Ovary (tissue), 10 donors: ENCODE measurements at places on chromosomes 4 and X.

DNA sequence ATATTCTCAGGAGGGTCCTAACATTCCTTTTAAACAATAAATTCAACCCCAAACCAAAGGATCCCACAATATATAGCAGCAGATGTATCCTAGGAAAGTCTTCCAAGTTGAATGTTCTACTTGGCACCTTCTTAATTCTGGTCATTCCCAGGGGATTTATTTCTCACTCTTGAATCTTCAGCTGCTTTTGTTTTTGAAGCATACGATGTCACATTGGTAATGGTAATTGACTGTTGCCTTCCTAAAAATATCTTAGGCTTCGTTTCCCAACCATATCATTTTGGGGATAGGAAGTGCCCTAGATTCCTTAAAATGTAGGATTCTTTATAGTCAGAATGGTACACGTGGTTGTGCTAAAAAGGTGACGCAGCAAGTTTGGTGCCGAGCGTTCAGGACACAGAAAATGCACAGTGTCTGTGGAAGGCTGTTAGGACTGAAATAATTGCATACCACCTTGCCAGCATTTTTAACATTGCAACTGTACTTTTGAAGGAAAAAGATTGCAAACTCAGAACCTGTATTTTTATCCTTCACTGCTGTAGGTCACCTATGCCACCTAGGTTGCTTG is 8.1 kb downstream of the SNX25 start:
- DNase-seq = no peak

- no peak for DNase-seq
These were observed 41.4 kb upstream of the USP9X start for GRCh38 chrX:41043674-41044345.

- no peak for DNase-seq
These were observed 289.8 kb downstream of the ARHGAP10 start for GRCh38 chr4:148021686-148022085.

DNA sequence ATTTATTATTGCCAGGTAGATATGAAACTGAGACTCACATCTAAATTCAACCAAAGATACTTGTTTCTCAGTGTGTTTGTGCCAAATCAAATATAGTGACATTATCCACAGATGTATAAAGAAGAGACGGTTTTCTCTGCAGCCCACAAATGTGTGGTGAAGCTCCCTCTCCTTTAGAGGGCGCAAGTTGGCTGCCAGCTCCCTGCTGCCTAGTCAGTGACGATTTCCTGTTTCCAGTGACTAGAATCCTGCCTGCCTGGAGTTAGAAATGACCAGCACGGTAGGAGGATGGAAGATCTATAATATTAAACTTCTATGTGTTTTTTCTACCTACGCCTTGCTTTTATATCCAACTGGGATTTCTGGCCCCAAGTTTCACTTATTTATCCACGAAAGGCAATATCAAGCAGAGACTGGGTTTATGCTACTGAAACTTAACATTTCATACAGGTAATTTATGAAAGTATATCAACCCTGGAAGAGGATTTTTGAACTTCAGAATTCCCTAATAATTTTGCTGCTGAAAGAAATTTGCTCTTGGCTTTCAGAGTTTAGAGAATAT is 1793.7 kb upstream of the TENM3 start:
- no peak for DNase-seq

DNA sequence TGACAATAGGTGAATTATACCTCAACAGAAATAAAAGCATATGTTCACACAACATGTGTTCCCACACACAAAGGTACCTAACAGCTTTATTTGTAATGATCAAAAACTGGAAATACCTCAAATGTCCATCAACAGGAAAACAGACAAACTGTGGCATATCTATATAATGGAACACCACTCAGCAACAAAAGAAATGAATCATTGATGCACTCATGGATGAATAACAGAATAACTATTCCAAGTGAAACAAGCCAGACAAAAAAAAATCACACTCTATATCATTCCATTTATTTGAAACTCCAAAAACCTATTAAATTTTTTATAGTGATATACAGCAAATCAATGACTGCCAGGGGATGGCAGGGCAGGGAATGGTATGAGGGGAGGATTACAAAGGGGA is 148.1 kb downstream of the PLS3 start:
- DNase-seq = no peak

DNA sequence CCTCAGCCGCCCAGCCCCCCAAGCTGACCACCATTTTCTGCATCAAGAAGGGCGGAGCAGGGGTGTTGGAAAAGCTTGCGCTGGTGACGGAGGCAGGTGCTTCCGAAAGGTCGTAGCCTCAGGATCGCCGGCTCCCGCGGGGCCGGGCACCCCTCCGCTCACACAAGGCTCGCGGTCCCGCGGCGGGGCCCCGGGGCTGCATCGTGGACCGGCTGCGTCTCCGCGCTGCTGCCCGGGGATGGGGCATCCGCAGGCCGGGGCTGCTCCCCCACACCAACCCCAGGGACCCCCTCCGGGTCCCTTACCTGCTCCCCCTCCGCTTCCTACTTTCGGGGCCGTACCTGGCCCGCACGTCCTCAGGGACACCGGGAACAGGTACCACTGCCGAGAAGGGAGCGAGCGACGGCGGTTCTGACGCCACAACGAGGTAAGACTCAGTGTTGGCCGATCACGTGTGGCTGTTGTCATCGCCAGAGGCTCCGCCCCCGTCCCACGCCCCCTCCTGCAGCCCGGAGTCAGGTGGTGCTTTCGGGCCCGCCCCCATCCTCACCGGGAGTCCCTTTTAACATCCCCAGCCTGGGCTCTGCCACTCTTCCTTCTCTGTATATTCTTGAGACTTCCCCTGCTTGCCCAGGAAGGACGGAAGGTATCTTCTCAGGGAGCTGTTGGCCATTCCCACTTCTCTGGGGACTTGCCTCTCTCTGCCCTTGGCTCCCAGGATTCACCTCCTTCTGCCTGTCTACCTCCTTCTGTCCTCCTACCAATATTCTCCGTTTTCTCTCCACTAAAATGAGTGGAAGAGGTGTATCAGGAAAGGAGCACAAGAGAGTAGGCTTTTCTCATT is at the start of gene BEX2:
BEX2 (minus strand) TSS at position 436 of the 844 bp plus-strand sequence. CDS start 1,014 bp downstream, outside the sequence.
- DNase-seq = peak; percentile 85

- no peak for DNase-seq
These were observed 270.3 kb downstream of the DTHD1 start for GRCh38 chr4:36551697-36552214.

DNA sequence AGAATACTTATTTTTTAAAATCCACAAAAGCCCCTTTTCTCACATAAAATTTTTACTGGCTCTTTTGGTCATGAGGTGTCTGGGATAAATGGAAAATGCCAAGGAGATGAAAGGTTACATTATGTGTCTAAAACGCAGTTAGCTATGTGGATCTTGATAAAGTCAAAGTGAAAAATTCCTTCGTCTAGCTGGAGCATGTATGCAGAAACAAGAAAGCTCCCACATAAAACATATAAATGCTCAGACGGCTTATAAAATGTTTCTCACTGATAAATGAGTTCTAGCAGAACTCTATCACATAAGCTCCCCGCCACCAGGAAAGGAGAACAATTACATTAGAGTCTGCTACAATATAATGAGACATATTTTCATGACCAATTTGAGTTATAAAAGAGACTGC is 83.8 kb downstream of the TBC1D9 start:
- DNase-seq = no peak

- DNase-seq = no peak
These were observed 11.1 kb downstream of the GLOD5 start for GRCh38 chrX:48772602-48773001.

DNA sequence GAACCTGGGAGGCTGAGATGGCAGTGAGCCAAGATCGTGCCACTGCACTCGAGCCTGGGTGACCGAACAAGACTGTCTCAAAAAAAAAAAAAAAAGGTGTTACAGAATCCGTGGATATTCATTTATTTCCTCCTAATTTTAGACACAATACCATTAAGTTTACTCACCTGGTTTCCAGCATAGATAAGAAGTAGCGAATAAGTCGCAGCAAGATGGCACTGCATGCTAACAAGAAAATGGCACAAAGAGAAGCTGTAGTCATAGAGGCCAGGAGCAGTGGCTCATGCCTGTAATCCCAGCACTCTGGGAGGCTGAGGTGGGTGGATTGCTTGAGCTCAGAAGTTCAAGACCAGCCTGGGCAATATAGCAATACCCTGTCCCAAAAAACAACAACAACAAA is 17.0 kb upstream of the MOB1B start:
- no peak for DNase-seq

- no peak for DNase-seq
These were observed 19.1 kb upstream of the KIAA0232 start for GRCh38 chr4:6763330-6763851.

- no peak for DNase-seq
These were observed 94.4 kb upstream of the TRPC3 start for GRCh38 chr4:122046255-122046654.

GRCh38 chrX:49053223-49054072 is 5.4 kb upstream of the CCDC120 start:
- peak; percentile 83 for DNase-seq

DNA sequence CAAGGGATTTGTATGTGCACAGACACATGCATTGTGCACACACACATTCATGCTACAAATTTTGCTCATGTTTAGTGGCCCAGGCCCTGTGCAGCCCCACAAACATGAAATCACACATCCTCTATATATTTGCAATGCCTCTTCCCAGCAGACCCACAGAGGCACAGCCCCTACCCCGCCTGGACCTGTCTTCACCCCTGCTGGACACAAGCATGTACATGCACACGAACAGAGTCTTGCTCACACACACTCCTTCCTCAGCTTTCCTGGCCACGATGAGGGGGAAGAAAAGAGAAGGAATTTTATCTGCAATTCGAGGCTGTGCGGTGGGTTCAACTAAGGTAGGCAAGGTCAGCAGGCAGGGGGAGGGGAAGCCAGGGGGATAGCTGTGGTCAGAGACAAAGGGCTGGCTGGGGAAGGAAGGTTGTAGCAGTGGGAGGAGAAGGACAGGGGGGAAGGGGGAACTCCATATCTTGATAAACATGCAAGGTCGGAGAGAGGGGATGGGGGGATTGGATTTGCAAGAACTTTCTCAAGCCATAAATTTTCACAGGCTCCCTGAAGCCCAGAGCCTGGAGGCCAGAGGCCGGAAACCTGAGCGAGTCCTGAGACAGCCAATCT is 156.4 kb downstream of the EFNB1 start:
- DNase-seq = no peak

- no peak for DNase-seq
These were observed 754.8 kb downstream of the RAB28 start for GRCh38 chr4:12729384-12729783.

GRCh38 chr4:100566396-100566795 is 48.6 kb upstream of the EMCN start:
- DNase-seq = no peak

DNA sequence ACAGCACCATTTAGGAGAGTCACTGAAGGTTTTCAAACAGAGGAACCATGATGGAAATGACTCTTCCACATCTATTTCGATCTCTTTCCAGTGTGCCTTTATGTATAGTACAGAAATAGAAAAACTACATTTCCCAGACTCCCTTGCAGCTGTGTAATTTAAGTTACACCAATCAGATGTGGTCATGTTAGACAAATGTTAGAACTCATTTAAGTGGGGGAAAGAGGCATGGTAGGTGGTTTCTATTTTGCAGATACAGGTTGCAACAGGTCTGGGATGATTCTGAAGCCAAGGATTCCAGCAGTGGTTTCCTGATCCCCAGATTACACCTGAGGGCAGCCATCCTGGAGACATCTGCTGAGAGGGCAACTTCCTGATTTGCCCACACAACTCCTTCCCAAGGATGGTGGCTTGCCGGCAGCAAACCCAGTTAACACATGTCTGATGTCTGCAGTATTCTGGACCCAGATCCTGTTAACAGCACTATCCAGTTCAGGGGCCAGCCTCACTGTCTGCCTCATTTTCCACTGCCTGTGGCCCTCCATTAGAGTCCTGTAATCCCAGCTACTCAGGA is 38.7 kb upstream of the PDK3 start:
- no peak for DNase-seq

DNA sequence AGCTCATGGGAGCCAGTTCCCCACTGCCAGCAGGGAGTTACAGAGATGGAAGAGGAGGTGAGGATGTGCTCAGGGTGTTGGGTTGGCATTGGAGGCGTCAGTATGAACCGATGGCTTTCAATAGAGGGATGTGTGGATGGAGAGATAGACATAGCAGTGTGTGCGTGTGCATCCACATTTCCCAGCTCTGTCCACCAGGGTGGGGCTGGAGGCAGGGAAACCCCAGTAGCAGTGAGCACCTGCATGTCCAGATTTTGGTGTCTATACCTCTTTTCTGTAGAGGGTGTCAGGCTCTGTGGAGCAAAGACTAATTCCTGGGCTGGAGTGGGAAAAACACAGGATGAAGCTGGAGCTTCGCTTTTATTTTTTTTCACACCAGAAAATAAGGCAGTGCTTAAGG is 37.2 kb upstream of the HGFAC start:
- no peak for DNase-seq

GRCh38 chr4:137626942-137627738 is 94.8 kb upstream of the PCDH18 start:
- DNase-seq = no peak

DNA sequence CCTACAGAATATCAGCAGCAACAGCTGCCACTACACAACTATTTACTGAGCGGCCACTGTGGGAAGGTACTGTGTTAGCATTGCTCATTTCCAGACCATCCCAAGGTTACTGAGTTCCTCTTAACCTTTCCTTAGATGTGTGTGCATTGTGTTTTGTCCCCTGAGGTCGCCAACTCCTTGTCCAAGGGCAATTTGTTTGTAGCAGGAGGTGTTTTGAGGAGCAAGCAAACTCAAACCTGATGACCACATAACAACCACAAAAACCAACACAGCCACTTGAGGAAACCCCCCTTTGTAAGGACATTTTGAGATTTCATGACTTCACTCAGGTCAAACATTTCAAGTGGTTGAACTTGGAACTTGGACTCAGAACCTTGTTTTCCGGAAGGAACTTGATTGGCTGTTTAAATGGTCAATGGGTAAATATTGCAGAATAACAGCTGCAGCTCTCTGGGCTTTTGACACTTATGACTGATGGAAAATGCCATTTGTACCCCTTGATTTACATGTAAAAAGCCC is 122.3 kb downstream of the MID1IP1 start:
- DNase-seq = no peak
